ENCODE measurements at places on chromosomes 1 and 21.

DNA sequence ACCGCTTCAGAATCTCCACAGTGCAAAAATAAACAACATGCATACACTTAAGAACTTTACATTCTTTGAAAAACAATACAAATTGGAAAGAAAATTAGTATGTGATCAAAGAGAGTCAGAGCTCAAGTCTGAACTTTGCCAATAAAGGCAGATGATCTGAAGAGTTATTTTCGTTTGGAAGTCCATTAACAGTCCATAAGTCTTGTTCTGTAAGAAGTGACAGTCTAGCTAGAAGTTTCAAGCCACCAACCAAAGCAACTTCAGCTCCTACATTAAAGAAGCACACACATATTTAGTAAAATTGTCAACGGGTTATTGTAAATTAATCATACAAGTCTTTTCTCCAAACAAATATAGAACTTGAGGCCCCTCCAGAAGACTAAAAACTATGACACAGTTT lies 20.7 kb downstream of the ANGEL2 start:
- DNase-seq, result no peak

DNA sequence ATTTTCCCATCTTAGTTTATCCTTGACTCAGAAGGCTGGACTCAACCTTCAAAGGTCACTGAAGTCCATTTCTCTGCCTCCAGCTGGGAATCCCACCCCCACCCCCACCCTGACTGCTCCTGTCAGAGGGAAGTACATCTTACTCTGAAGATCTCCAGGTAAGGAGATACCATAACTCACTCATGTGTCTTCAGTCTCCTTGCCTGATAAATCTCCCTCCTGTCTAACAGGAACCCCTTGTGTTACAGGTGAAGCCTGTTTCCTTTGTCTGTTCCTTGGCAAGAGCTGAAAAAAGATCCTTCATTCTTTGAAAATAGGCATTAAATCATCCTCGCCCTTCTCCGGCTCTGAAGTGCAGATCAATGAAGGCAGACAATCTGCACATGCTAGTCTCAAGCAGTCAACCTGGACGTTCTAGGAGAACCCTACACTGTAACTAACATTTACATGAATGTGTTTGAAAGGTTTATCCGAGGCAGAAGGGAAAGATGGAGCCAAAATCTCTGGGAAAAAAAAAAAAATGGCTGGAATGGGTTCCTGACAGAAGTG lies 250.6 kb downstream of the TM2D1 start:
- no peak for DNase-seq

DNA sequence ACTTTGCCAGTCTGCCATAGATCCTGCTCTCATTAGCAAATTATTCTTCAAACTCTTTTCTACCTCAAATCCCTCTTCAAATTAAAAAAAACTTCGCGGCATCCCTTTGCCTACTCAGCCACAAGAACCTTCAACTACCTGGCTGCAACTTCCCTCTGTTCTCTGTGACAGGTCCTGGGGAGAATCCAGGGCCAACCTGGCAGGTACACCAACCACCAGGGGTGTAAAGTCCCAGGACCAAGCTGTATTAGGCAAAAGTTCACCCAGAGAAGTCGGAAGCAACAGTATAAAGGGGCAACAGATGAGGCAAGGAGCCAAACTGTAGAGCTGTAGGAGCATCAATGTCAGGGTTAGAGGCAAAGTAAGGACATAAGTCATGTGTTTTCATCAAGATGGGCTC lies 18.3 kb upstream of the ITLN2 start:
- no peak for DNase-seq

DNA sequence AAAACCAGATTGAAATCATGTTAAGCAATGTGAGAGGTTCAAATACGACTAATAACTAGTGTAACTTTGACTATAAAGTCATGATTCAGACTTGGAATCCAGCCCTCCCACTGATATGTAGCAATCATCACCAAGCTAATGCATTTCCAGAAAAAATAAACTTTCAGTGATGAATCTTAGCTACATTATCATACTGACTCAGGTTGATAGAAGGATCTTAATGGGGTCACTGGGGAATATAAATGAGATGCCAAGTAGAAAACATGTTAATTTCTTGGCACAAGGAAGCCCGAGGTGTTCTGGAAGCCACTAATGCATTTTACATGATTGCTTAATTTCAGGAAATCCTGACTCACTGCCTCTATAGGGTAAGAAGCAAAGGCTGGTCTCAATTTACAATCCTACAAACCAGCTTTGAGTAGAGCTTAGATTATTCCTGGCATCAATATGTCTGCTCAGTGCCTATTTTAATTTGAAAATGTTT lies 67.7 kb downstream of the SELENOF start:
- no peak for DNase-seq

DNA sequence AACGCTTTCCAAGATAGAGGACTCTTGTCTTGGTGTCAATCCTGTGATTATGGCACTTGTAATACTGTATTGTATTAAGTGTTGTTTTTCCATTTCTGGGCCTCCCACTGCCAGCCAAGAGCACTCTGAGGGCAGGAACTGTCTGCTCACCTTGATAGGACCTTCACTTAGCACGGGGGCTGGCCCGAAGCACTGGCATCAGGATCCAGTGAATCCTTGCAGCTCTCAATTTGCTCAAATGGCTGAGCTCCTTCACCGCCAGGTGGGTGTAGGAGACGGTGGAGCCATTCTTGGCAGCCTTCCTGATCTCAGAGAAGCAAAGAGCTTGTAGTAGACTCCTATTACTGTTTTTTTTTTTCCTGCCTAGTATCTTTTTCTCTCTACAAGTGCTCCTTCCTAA lies 17.7 kb downstream of the MECR start:
- DNase-seq, result no peak

DNA sequence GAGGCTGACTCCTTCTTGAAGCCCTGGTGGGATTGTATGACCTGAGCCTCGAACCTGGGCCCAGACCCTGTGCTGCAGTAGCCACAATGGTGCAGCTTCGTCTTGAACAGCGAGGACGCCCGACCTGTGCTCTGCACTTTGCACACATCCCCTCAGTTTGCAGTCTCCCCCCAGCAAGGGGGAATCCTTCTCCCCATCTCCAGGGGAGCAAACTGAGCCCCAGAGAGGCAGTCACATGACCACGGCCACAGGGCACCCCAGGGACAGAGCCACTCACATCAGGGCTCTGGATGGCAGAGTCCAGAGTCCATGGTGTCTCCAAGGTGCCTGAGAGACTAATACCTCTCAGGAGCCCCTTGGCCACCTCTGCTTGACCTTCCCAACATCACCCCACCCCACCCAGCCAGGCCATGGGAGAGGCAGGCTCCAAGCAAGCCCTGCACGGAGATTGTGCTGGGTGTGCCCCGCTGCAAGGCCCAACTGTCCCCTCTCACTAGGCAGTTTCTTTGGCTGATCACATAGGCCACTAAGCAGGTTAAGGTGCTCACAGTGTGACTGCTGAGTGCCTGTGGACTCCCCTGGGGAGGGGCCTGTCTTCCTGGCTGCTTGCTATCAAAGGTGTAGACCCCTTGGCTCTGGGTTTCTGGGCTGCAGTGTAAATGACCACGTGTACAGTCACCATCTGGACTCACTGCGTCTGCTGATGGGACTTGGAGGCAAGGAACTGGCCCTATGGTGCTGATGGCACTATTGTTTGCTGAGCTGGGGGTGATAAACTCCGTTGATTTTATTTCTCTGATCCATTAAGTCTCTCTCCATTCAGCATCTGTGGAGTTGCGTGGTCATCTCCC lies 398.1 kb downstream of the MATN1 start:
- no peak for DNase-seq

DNA sequence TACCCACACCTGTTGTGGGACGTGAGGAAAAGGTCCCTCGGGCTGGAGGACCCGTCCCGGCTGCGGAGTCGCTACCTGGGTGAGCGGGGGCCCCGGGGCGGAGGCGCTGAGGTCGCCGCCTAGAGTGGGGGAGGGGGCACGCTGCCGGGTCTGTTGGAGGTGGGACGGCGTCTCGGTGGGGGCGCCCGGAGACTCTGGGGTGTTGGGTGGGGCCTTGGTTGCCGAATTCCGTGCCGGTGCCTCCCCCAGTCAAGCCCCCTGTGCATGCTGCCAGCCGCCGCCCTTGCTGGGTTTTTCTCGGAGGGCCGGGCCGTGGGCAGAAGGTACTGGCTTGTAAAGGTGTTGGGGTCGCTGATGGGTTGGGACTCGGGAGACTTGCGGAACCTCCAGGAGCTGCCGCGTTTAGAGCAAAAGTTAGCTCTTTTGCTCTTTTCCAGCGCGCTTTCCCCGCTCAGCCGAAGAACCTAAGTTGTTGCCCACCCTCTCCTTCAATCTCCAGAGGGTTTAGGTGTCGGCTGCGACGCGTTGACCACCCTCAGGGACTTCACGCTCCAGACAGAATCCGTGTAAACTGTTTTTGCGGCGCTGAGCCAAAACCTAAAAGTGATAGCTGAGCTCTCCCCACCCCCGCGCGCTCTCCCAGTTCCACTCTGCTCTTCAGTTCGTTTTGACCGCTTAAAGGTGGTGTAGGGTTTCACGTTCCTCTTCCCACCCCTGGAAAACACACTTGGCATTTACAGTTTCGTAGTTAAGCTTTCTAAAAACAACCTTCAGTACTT lies at the start of gene MPC2:
TSS of gene MPC2 (minus strand) at position 143 of the 779 bp plus-strand sequence. CDS start 1,231 bp downstream, outside the sequence.
- DNase-seq, result no peak

- DNase-seq, result no peak
These were observed 103.8 kb downstream of the TOMM20 start for GRCh38 chr1:235024711-235025421.

- DNase-seq, result no peak
These were observed 39.8 kb downstream of the ASTN1 start for GRCh38 chr1:177124577-177125278.

- no peak for DNase-seq
These were observed 30.7 kb downstream of the JAK1 start for GRCh38 chr1:64935551-64936155.

DNA sequence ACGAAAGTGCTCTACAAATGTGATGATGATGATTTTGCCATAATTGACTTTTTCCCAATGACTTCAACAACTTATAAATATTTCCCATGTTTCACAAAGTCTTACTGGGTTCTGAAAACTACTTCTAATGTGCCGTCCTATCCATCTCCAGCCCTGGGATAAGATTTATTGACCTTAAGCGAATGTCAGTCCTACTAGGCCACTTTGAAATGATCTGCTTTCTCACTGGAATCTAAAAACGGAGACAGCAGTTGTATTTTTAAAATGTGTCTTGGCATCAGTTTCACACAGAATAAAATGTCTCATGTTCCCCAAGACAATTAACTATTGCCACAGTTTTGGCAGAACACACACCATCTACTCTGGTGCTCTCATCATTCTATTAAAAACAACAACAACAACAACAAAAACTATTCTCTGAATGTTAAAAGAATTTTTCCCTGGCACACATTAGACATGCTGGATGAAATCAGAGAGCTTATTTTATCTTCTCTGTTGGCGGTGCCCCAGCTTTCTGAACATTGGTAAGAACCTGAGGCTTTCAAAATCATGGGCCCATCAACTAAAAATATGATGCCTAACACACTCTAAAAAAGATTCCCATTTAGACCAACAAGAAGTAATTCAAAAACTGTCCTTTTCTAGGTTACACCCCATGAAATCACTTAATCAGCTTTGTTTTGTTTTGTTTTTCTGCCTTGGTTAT lies 23.1 kb upstream of the DNASE2B start:
- no peak for DNase-seq

DNA sequence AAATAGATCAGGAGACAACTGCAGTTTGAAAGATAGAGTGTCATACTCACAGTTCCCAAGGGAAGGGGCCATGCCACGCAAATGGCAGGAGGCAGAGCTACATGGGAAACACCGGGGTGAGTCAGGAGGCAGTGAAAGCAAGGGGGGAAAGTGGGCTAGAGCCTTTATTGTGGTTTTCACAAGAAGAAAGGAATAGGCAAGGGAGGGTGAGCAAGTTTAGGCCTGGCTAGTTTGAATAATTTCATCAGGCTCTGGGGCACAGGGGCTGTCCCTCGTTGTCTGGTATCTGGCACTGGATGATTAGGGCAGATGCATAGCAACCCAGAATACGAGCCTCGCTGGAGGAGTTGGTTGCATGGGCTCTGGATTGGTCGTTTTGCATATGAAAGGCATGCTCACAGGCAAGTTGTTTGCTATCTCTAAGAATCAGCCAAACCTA lies 17.0 kb upstream of the ITLN2 start:
- DNase-seq, result no peak

DNA sequence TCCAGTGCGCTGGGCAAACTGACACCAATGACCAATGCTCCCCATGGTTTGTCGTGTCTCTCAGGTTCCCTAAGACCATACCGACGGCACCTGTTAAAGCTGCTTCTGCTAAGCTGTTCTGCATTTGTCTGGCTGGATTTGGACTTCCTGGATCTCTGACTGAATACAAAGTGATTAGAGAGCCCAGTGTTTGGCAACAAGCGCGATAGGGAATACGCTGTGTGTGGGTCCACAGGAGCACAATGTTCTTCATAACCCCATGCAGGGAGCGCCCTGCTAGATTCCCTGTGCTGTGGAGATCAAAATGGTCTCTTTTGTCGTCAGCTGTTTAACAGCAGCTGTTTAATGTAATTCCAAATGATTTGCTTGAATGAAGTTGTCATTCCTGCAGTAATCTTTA lies 26.0 kb upstream of the ESRRG start:
- DNase-seq, result no peak

- no peak for DNase-seq
These were observed 20.9 kb upstream of the DR1 start for GRCh38 chr1:93324486-93325464.

DNA sequence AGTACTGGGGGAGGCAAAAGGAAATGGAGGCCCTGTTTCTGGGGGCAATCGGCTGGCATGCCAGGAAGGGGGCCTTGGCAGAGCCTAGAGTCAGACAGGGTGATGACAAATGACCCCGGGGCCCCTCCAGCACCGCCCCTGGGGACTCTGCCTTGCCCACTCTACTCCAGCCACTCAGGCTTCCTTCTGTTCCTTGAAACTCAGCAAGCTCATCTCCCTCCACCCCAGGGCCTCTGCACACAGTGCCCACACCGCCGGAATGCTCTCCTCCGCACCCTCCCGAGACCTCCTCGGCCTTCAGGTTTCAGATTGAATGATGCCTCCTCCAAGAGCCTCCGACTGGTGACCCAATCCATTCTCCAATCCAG lies 122.5 kb upstream of the ZBTB40 start:
- DNase-seq, result no peak

DNA sequence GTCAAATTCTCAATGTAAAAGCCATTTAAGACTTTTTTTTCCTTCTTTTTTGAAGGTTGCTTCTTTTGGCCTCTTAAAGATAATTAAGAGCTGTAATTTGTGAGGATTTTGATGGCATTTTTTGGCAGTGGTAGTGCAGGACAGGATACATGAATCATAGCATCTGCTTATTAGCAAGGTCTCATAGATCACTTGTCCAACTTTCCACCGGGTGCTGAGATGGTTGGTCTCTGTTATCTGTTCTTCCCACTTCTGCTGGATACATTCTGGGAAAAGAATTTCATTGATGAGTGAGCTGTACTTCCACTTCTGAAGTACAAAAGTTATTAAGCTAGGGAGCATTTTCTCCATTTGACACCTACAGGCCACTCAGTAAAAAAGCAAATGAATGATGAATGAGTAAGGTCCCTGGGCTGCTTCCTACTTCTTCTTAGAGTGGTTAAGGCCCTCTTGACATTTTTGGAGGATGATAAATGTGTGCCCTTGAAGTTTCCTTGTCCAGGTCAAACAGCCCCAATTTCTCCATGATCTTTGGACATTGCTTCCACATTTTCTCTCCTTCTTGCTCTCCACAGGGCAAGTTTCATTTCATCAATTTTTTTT lies 100.6 kb downstream of the ROR1 start:
- DNase-seq, result no peak

Data from cortex of kidney (tissue), 1 donor.